ENCODE measurements at places on chromosomes 2 and 18.

- no peak for DNase-seq
These were observed 139.4 kb downstream of the OSR1 start for GRCh38 chr2:19219060-19219459.

GRCh38 chr18:64254399-64255093 is 105.7 kb upstream of the LINC00305 start:
- DNase-seq = no peak

GRCh38 chr18:10131460-10132395 is 217.9 kb downstream of the VAPA start:
- no peak for DNase-seq

GRCh38 chr2:219901155-219901554 is 273.7 kb downstream of the SLC4A3 start:
- no peak for DNase-seq

GRCh38 chr18:75483662-75484061 is 56.2 kb upstream of the SMIM21 start:
- DNase-seq = no peak

GRCh38 chr2:153543635-153544071 is 65.1 kb upstream of the RPRM start:
- DNase-seq = no peak

GRCh38 chr2:136104977-136105376 is 13.0 kb downstream of the CXCR4 start:
- DNase-seq = no peak

GRCh38 chr2:24730481-24730880 is 62.7 kb downstream of the PTRHD1 start:
- DNase-seq = no peak

GRCh38 chr2:54577944-54578647 is 122.0 kb downstream of the SPTBN1 start:
- DNase-seq = no peak

- DNase-seq = no peak
These were observed 272.6 kb downstream of the ADCYAP1 start for GRCh38 chr18:1177232-1177631.

GRCh38 chr2:31434911-31435310 is 20.4 kb upstream of the XDH start:
- no peak for DNase-seq

GRCh38 chr18:79611040-79611681 is 68.4 kb upstream of the CTDP1 start:
- no peak for DNase-seq

DNA sequence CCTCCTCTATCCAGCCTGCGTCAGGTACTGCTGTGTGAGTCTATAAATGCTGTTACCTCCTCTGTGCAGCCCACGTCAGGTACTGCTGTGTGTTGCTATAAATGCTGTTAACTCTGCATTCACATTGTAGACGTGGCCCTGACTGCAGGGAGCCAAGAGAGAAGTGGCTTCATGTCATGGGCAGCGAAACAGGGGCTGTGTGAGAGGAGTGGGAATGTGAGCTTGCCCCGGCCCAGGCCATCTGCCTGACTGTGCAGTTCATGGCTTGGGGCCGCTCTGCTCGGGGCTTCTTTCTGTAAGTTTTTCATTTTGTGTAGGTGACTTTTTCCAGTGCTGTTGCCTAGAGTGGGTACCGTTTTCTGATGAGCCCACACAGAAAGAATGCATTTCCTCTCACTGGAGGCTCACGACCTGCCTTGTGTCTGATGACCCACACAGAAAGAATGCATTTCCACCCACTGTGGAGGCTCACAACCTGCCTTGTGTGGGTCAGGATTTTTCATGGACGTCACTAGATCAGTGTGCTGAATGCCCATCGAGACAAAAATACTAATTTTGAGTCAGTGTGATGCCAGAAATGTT is 104.5 kb downstream of the SNTG2 start:
- DNase-seq = no peak

- DNase-seq = no peak
These were observed 80.6 kb downstream of the EML6 start for GRCh38 chr2:54803783-54804751.

DNA sequence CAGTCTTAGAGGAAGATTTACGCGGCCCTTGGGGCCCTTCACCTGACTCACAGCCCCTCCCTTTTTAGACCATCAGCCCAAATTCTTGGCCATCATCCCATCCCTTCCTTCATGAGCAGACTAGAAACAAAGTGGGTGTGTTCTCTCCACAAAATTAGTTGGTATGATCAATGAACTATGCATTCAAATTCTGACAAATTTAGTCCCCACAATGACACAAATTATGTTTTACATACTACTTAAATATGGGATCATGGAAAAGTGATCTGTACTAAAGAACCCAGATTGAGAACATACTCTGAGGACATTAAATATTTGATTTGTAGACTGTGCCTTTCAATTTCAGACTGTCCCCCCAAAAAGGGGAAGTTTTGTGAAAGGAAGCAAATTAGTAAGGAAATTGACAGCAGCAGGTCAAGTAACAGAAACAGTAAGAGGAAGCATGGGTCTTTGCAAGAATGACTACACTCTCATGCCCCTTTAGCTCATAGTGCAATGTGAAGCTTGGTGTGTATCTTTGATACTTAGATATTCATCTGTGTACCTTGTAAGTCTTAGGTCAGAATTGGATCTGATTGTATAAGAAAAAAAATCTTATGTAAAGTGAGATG is 2.2 kb upstream of the MAPRE2 start:
- DNase-seq = no peak
